Spleen (tissue), 13 donors: ENCODE measurements at places on chromosomes 1 and 21. TPM values are rescaled to one million over a fixed set of nuclear protein-coding genes. Genes with fewer than 3 reads are reported as not detected.

DNA sequence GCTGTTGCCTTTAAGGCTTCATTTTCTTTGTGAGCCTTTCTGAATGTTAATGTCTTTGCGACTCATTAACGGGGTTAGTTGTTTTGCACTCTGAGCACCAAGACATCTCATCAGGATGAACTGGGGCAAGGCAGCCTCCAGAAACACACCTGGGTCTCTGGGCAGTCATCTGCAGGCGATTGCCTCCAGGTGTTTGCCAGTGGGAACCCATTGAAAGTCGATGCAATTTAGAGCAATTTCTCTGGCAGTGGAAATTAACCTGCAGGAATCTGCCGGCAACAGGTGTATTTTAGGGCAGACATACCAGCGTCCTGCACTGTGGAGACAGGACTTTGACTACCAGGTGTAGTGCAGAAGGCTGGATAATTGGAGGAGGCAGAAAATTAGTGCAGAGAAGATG lies 661.0 kb upstream of the PTBP2 start:
- no peak overlapping the region for H3K27ac ChIP-seq
- no peaks in the 10 kb centered on the region for H3K4me1 ChIP-seq
- no peak overlapping the region for H3K4me3 ChIP-seq
- H3K36me3 ChIP-seq: no peaks in the 10 kb centered on the region
- no peaks in the 10 kb centered on the region for H3K27me3 ChIP-seq

DNA sequence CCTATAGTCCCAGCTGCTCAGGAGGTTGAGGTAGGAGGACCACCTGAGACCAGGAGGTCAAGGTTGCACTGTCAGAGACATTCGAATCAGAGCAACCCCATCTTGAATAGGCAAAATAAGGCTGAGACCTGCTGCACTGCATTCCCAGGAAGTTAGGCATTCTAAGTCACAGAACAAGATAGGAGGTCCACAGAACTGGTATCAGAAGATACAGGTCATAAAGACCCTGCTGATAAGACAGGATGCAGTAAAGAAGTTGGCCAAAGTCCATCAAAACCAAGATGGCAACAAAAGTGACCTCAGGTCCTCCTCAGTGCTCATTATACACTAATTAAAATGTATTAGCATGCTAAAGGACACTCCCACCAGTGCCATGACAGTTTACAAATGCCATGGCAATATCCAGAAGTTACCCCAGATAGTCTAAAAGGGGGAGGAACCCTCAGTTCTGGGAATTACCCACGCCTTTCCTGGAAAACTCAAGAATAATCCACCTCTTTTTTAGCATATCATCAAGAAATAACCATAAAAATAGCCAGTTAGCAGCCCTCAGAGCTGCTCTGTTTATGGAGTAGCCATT lies 65.2 kb upstream of the KLHDC7A start:
- H3K27ac ChIP-seq: no peak overlapping the region
- H3K27me3 ChIP-seq: no peaks in the 10 kb centered on the region
- DNase-seq: no peak
- no peaks in the 10 kb centered on the region for H3K4me1 ChIP-seq
- no peak overlapping the region for H3K4me3 ChIP-seq

CD2 gene
- 25.5 TPM for polyA plus RNA-seq

DNA sequence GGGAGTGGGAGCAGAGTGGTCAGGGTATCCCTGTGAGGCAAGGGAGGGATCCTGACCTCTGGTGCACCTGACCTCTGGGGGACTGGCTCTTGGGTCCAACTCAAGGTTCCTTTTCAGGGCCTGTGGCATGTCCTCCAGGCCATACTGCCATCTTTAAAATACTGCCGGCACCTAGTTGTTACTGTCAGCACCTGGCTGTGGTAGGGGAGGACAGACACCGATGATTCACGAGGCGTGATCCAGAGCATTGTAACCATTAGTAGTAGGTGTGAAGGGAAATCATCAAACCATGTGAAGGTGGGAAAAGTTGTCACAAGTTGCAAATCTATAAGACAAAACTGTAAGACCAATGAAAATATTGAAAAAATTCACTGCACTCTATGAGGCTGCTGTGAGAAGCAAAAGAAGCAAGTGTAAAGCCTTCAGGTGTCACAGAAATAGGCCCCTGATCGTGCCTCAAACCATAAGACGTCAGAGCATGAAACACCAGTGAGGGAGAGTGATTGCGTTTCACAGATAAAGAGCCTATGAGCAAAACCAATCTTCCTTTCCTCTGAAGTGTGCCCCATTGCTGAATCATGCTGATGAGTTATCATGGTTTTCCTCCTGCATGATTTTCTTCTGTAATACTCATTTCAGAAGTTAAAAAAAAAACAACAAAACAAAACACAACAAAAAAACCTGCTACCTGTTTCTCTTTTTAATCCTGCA lies 55.3 kb downstream of the CDC7 start:
- H3K27ac ChIP-seq: peak overlapping the region; percentile 72
- no peaks in the 10 kb centered on the region for H3K27me3 ChIP-seq
- no peak overlapping the region for H3K4me3 ChIP-seq
- H3K36me3 ChIP-seq: no peaks in the 10 kb centered on the region
- no peak for DNase-seq

- H3K4me1 ChIP-seq: no peaks in the 10 kb centered on the region
- no peak overlapping the region for H3K27ac ChIP-seq
- H3K4me3 ChIP-seq: no peak overlapping the region
- H3K36me3 ChIP-seq: no peaks in the 10 kb centered on the region
Measured at GRCh38 chr1:59238333-59238934, 58.5 kb upstream of the FGGY start.
